ENCODE measurements at places on chromosomes 7 and 10. TPM values are rescaled to one million over a fixed set of nuclear protein-coding genes. Genes with fewer than 3 reads are reported as not detected.
A peak's percentile ranks its signal among the peaks of the same experiment; 100 is the strongest.

DNA sequence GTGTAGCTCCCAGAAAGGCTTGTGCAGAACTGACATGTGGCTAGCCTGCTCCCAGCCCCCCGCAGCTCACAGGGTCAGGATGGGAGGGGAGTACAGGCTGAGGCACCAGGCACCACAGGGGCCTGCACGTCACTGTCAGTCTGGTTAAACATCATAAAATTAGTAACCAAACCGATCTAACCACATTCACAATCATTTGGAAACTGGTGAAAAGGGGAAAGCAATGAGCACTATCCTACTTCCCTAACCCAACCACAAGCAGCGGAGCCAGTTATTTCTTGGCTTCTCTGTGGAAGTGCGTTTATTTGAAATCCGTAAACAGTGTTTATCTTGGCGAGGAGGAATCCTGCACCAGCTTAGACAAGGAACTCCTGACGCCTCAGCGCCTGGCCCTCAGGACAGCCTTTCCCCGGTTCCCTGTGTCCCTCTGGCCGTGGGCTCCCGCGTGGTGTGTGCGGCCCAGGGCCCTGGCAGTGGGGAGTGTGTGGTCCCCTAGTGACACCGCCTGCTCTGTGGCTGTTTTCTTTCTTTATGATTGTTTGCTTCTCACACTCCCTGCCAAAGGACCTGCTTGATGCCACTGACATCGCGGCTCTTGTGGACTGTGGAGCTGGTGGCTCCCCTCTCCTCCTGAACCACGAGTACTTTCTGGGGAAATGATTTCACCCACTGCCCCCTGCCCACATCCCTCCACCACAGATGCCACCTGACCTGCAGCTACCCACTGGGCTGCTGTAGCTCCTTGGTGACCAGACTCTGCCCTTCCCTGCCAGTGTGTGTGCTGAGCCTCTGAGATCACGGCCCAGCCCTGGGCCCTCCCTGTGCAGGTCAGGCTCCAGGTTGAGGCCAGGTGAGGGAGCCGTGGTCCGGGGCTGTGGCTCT lies 38.0 kb downstream of the INPP5A start:
- peaks cover 16% of the 10 kb centered on the region for H3K27me3 ChIP-seq
- H3K27ac ChIP-seq: peak overlapping the region; percentile 21
- peaks cover 15% of the 10 kb centered on the region for H3K4me1 ChIP-seq
- peak; percentile 19 for DNase-seq

- no peaks in the 10 kb centered on the region for H3K27me3 ChIP-seq
- no peak for DNase-seq
- peaks cover 2% of the 10 kb centered on the region for H3K4me1 ChIP-seq
- H3K27ac ChIP-seq: no peak overlapping the region
- no peaks in the 10 kb centered on the region for H3K36me3 ChIP-seq
Measured at GRCh38 chr10:21114683-21115082, 217.6 kb upstream of the NEBL start.

DNA sequence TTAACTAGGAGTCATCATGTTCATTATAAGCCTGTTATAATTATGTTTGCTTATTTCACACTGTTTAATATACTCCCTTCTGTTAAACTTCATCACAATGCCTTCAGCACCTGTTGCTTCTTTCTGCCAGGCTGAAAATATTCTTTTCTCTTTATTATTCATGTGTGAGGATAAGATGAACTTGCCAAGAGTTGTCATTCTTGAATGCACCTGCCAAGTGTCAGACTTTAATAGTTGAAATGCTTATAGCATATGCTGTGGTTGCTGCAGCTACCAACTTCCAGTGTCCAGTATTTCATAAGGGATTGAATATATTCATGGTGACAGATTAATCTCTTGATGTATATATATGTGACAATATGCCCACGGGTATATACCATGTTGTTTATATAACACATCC lies 339.2 kb upstream of the MEOX2 start:
- no peak for DNase-seq
- no peaks in the 10 kb centered on the region for H3K27me3 ChIP-seq
- no peaks in the 10 kb centered on the region for H3K36me3 ChIP-seq
- H3K27ac ChIP-seq: no peak overlapping the region

GRCh38 chr10:9450801-9451200 lies 1396.3 kb downstream of the GATA3 start:
- H3K36me3 ChIP-seq: no peaks in the 10 kb centered on the region
- H3K27ac ChIP-seq: no peak overlapping the region
- no peaks in the 10 kb centered on the region for H3K4me1 ChIP-seq

Gene SEMA3D
- 0.11 TPM for total RNA-seq

Gene ABLIM1
- 37.9 TPM for total RNA-seq

Gene ANKRD1
- total RNA-seq: not detected

Gene PPP1R9A
- total RNA-seq: not detected

Gene CALHM3
- not detected for total RNA-seq

Gene TTYH3
- 48.7 TPM for total RNA-seq

Measured in activated T-helper 2 cell treated with anti-CD3 and anti-CD28 coated beads, Interferon-gamma antibody, Interleukin-2, Interleukin-4, amounts not matched to agents 10 μg/mL and 5 μg/mL and 100 μg/mL, durations not matched to agents 14 hours and 24 hours and 36 hours (primary cell).